Epithelial cell of esophagus (primary cell): ENCODE measurements at places on chromosomes 13 and 19.

DNA sequence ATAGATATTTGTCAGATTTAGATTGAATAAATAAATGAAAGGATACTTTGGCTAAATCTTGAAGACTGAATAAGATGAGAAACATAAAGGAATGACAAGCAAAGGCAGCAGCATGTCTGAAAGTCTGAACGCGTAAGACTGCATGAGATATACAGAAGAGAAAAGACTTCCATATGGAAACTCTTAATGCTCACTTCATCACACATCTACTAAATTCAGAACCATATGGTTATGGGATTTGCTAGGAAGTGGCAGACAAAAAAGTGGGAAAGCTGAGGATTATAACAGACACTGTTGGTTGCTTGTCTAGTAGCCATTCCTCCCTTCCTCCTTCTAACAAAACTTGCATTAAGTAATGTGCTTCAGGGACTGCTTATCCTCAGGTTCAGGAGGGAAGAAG lies 446.7 kb downstream of the KCTD12 start:
- DNase-seq = no peak

DNA sequence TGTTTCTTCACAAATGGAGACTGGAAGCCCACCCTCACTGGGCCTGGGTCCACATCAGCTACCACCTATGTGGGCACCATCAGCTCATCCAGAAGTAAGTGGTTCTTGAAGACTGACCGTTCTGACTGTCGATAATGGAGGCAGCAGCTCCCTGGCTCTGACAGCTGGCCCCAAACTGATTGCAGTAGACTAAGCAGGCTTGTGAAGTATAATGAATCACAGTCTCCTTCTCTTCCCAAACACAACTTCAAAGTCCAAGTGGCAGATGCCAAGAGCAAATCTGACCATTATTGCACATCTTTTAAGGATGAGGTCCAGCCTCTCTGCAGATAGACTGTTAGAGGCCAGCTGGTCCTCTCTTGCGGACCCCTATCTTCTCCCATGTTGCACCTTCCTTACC lies 574.4 kb upstream of the KLF12 start:
- no peak for DNase-seq

DNA sequence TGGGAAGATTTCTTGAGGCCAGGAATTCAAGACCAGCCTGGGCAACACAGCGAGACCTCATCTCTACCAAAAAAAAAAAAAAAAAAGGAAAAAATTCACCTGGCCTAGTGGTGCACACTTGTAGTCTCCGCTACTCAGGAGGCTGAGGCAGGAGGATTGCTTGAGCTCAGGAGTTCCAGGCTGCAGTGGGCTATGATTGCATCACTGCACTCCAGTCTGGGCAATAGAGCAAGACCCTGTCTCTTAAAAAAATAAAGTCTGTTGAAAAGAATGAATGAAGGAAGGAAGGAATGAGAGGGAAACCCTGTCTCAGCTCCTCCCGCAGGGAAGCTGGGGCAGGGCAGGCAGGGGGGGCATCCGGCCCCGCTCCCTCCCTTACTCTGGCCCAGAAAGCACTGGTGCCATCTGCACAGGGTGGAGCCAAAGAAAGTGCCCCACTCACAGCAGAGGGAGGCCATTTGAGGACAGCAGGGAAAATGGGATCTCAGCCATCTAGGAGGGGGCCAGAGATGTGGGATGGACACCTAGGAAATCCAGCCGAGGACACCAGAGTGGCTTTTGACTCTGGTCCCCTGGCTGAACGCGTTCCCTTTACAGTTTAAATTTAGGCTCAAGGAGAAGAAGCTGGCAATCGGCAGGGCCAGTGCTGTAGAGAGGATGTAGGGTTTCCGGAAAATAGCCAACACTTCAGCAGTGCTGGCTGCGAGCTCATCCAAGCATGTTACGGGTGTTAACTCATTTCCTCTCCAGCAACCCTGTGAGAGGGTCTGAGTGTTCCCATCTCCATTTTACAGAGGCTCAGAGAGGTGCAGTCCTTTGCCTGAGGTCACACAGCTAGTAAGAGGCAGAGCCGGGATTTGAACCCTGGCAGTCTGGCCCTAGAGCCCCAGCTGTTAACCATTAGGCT lies 3.6 kb upstream of the HPN start:
- DNase-seq = no peak

GRCh38 chr13:44074611-44075010 lies 194.9 kb downstream of the LACC1 start:
- DNase-seq = no peak

GRCh38 chr13:75530549-75530961 lies 7.1 kb downstream of the COMMD6 start:
- no peak for DNase-seq

DNA sequence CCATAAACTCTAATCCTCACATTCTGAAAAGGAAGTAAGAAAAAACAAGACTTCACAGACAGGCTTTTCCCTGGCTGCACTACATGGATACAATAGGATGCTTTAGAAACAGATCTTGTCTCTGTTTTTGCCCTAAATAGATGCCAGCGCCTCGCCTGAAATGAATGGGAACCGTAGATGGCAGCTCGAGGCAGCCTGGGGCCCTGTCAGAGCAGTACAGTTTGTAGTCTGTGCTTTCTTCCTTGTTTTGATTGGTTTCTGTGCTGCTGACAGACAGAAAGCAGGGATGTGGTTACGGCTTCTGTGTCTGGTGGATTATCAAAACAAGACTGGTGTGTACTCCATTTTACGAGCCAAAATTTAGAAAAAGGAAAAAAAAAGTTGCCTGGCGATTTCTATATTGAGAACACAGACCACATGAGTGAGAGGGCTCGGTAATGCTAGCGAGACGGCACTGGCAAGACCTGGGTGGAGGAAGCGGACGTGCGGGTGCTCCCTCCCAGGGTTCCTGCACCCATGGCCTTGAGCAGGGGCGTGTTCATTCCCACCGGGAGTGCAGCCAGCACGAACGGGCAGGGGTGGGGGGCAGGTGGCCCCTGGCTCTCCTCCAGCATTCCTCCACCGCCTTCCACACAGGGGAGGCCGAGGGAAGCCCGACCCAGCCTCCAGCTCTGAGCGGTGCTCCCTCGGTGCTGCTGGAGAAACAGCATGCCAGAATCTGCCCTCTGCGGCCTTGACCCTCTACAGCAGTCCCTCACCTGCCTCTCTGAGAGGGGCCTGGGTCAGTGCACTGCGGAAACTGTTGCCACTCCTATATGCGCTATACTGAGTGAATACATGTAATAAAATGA lies 37.6 kb upstream of the C1QTNF9 start:
- peak; percentile 49 for DNase-seq

GRCh38 chr19:1131718-1132551 lies 28.1 kb downstream of the GPX4 start:
- DNase-seq = peak; percentile 96

DNA sequence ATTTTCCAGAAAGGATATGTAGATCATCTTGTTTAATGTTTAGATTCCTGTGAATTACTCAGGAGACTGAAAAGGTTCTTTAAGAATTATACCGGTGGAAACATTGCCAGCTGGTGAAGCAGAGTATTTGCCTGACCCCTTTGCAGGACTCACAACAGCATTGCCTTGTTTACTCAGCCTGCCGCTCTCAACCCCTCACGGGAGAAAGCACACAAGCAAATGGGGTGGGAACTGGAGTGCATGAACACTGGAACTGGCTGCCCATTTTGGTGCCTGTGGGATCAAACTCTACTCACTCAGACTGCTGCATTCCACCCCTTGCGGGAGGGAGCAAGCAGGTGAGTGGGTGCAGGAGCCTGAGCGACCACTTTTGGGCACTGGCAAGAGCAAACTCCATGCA lies 804.7 kb upstream of the SLITRK1 start:
- no peak for DNase-seq

DNA sequence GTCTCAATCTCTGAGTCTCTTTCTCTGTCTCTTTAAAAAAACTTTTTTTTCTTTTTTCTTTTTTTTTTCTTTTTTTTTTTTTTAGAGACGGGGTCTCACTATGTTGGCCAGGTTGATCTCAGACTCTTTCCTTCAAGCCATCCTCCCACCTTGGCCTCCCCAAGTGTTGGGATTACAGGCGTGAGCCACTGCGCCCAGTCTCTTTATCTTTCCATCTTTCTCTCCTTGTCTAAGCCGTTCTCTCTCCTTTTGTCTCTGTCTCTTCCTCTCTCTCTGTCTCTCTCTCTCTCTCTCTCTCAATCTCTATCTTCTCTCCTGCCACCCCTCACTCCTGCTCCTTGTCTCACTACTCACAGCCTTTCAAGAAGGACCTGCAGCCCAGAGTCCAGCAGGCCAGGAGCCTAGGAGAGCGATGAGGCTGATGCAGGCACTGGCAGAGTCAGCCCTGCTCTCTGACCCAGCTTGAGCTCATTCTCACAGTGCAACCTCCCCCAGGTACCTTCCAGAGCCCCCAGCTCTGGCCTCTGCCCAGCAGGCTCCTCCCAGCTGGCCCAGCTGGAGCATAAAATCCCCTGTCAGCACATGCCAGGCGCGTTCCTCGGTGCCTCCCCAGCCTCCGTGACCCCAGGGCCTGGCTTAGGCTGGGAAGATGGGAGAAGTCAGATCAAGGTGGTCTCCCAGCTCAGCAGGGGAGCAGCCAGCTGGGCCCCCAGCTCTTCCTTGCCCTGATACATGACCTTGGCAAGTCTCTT lies at the start of gene NPHS1:
NPHS1 (minus strand) TSS at position 476 of the 752 bp plus-strand sequence. CDS start 667 bp downstream, outside the sequence.
- no peak for DNase-seq

GRCh38 chr13:33352041-33352440 lies 66.5 kb upstream of the STARD13 start:
- DNase-seq = no peak

- peak; percentile 18 for DNase-seq
These were observed 38.4 kb upstream of the CPB2 start for GRCh38 chr13:46143184-46143701.

DNA sequence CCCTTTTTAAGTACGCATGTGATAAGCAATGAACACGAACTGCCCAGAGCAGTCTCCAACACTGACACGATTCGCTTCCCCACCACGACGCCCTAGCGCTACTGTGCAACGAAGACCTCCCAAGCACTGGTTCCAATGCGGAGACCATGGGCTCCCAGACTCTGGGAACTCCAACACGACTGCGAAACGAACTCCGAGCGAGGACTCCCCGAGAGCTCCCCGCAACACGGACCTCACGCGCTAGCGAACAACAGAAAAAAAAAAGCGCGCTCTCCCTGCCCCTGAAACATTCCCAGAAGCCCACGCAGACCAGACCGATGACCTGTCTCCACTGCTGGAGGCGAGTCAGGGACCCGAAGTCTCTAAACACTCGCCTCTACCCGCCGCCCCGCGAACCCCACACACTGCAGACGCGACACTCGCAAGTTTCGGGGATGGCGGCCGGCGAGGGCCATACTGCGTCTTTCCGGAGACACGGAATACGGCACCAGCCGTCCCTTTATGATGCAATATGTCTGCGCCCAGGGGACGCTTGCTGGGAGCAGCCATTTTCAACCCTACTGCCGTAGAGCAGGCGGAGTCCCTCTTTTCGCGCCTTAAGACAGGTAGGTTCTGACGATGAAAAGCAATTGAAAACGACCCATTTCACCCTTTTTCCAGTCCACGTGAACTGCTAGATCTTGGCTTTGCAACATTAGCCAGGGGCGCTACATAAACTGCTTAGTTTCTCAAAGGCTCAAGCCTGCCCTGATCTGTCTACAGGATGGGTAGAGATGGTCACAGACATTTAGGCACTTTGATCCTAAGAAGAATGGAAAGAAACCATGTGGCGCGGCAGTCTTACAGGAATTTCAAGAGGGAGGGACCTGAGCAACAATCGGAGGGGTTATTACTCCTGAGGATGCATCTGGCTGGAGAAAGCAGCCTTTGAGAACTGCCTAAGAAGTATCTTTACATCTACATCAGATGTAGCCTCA lies at the start of gene ZNF577:
ZNF577 (minus strand) TSS at position 430 of the 977 bp plus-strand sequence. CDS start 7,569 bp downstream, outside the sequence.
- peak; percentile 96 for DNase-seq

DNA sequence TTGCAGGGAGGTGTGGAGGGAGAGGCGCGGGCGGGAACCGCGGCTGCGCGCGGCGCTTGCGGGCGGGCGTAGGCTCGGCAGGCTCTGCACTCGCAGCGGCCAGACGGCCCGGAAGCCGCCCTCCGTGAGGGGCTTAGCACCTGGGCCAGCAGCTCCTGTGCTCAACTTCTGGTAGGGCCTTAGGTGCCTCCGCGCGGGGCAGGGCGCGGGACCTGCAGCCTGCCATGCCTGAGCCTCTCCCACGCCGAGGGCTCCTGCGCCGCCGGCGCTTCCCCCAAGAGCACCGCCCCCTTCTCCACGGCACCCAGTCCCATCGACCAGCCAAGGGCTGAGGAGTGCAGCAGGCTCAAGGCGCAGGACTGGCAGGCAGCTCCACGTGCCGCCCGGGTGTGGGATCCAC lies 940.8 kb upstream of the PCDH9 start:
- DNase-seq = no peak

DNA sequence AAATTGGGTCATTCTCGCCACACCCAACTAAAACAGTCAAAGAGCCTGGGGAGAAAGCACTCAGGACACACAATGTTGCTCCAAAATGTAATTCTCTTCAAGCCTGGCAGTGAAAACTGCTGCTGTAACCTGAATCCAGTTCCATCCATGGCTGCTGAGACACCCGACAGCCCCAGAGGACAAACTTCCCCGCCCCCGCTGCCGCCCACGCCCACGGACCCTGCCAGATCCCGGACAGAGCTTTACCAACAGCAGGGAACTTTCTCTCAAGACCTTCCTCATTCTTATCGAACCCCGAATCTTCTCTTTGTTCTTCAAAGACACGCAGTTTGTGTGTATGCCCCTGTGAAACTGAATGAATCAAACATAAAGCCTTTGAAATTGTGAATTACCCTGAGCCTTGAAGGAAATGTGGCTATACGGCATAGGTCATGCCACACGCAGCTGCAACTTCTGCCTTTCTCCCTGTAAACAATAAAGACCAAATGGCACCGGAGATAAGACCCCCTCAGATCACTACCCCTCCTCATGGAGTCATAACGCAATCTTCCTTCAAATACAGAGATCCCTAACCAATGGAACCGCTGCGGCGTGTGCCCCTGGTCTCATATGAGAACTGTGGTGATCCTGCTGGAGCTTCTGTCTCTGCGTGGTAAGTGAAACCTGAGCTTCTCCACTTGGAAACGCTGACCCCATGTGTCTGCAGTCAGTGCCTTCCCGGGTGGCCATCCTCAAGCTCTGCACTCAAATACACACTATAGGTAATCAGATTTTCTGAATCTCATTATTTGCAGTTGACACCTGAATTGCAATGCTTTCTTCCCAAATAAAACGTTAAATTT lies 4.8 kb upstream of the LAMP1 start:
- peak; percentile 38 for DNase-seq

- DNase-seq = no peak
These were observed 1.5 kb downstream of the MAP4K1 start for GRCh38 chr19:38616265-38616664.

DNA sequence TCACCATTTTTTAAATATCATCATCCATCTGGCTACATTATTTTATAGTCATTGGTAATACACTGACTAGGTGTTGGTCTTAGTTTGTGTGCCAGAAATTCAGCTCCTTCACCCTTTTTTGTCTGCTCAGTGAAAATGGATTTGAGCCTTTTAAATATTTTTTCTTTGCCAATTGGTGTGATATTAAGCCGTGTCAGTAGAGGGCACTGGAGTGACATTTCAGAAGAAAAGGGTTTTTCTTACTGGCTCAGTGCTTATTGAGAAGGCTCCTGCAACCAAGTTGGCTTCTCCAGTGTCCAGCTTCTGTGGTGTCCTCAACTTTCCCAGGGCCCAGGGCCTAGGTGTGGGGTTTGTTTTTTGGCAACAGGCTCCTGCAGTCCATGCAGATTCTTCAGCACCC lies 546.6 kb downstream of the DACH1 start:
- peak; percentile 38 for DNase-seq

- DNase-seq = no peak
These were observed 16.8 kb downstream of the SLAIN1 start for GRCh38 chr13:77714119-77714755.

- no peak for DNase-seq
These were observed 14.7 kb upstream of the DHDH start for GRCh38 chr19:48918801-48919247.

GRCh38 chr13:108193806-108194205 lies 21.5 kb downstream of the LIG4 start:
- DNase-seq = peak; percentile 84

- DNase-seq = no peak
These were observed 25.4 kb upstream of the SEMA6B start for GRCh38 chr19:4584670-4585460.
